ENCODE measurements at places on chromosomes 12 and 14.

- no peak for DNase-seq
Observed at GRCh38 chr14:96249029-96249428, 7.0 kb upstream of the BDKRB1 start.

DNA sequence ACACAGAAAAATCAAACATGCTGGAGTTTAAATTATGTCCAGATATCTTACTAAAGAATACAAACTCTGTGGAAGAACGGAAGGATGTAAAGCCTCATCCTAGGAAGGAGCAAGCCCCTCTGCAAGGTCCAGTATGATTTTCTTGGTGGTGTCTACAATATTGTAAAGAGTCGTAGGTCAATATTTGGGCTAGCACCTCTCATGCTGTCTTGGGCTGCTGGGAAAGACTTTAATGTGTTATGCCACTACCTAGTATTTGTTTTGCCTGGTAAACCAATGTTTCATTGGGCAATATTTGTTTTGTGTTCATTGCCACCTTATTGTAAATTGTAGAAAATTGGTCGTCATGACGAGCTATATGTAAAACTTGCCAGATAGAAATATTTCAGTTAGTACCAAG is 26.6 kb downstream of the RESF1 start:
- DNase-seq = no peak

- no peak for DNase-seq
Observed at GRCh38 chr12:24822121-24822899, 126.6 kb downstream of the BCAT1 start.

DNA sequence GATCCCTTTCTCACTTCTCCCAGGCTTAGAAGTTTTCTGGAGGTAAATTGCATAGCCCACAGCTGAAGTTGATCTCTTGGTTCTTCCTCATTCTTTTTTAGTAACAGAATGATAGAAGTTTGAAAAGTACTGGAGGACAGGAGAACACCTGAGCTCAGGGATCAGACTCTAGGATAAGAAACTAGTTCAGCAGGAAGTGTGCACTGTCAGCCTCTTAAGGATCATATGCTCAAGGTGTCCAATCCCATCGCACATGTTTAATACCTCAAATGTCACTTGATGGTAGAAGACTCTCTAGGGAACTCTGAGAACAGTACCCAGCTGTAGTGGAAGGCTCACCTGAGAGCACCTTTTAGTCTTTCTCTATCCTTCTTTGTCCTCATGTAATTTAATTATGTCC is 14.7 kb upstream of the LIMA1 start:
- DNase-seq = peak; percentile 5

GRCh38 chr12:2256915-2257314 is 204.1 kb downstream of the CACNA1C start:
- no peak for DNase-seq
